ENCODE measurements at places on chromosomes 6 and 20. TPM values are rescaled to one million over a fixed set of nuclear protein-coding genes. Genes with fewer than 3 reads are reported as not detected.

GRCh38 chr20:58956078-58956477 lies 25.0 kb upstream of the NELFCD start:
- no peaks in the 10 kb centered on the region for H3K36me3 ChIP-seq
- no peaks in the 10 kb centered on the region for H3K4me1 ChIP-seq
- H3K4me3 ChIP-seq, result no peak overlapping the region
- no peak overlapping the region for H3K27ac ChIP-seq
- no peak for DNase-seq
- H3K27me3 ChIP-seq, result no peaks in the 10 kb centered on the region

DNA sequence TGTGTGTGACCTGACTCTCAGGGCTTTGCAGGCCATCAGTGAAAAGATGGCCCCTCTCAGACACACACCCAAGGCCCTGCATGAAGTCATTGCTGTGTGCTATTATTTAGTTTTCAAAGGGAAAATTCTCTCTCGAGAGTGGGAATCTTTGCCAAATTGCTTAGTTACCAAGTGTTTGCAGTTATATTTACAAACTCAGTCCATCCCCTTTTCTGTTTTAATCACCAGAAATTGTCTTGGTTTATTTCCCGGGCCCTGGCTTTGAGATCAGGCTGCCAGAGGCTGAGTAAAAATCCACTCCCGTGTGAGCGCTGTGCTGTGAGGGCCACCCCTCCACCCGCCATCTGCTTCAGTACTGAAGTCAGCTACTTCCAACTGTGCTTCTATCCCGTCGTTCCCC lies 163.1 kb downstream of the SOD2 start:
- DNase-seq, result peak; percentile 99
- H3K4me1 ChIP-seq, result peaks cover 26% of the 10 kb centered on the region
- H3K36me3 ChIP-seq, result no peaks in the 10 kb centered on the region
- no peak overlapping the region for H3K4me3 ChIP-seq

GRCh38 chr6:152271776-152272464 lies 365.2 kb downstream of the SYNE1 start:
- no peak overlapping the region for H3K4me3 ChIP-seq
- peaks cover 32% of the 10 kb centered on the region for H3K36me3 ChIP-seq
- H3K27ac ChIP-seq, result peak overlapping the region; percentile 33
- no peaks in the 10 kb centered on the region for H3K27me3 ChIP-seq

GRCh38 chr20:50380697-50381040 lies 129.5 kb upstream of the PTPN1 start:
- H3K27me3 ChIP-seq, result no peaks in the 10 kb centered on the region
- no peaks in the 10 kb centered on the region for H3K36me3 ChIP-seq
- peak; percentile 45 for DNase-seq

DNA sequence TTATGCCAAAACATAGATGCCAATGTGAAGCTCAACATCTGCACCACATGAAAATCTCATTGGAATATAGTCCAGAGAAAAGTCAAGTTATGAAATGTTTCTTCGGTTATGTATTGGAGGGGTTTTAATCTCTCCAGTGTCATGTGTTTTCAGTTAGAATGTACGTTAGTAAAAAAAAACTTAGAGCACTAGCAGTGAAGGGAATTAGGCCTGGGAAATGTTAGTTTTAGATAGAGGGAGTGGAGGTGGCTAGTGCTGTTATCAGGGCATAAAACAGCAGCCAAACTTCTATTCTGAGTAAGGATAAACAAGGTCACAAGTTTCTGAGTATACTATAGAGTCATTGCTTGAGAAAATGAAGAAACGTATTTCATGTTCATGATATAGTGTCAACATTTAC lies 42.9 kb downstream of the HDGFL1 start:
- no peaks in the 10 kb centered on the region for H3K4me1 ChIP-seq
- H3K27ac ChIP-seq, result peak overlapping the region; percentile 58
- H3K27me3 ChIP-seq, result no peaks in the 10 kb centered on the region

Gene TGM2
- 10.1 TPM for total RNA-seq

DNA sequence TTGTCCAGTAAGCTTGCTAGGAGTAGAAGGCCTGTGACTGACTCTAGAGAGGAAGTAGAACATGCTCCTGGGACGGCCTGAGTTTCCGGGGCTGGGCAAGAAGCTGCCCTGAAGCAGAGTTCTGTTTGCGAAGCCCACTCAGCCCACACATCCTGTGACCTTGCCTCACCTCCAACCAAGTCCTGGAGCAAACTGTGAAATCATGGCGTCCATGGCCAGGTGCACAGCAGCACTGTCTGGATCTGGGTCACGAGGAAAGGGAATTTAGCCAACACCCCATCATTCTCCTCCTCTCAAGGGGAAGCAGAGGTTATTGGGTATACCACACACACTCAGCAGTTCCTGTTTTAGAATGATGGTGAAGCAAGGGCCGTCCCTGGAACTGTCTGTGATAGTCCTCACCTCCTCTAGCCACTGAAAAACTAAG lies 87.5 kb downstream of the CRYBG1 start:
- H3K27me3 ChIP-seq, result peaks cover 2% of the 10 kb centered on the region
- H3K27ac ChIP-seq, result no peak overlapping the region
- no peaks in the 10 kb centered on the region for H3K4me1 ChIP-seq
- peak; percentile 31 for DNase-seq
- no peaks in the 10 kb centered on the region for H3K36me3 ChIP-seq
- H3K4me3 ChIP-seq, result no peak overlapping the region

Measured in muscle of leg (tissue), 16 donors.